GM06990 (cell line): ENCODE measurements at places on chromosomes 6 and 20.
A peak's percentile ranks its signal among the peaks of the same experiment; 100 is the strongest.

GRCh38 chr20:52076164-52076563 lies 115.4 kb downstream of the ZFP64 start:
- no peak for DNase-seq

DNA sequence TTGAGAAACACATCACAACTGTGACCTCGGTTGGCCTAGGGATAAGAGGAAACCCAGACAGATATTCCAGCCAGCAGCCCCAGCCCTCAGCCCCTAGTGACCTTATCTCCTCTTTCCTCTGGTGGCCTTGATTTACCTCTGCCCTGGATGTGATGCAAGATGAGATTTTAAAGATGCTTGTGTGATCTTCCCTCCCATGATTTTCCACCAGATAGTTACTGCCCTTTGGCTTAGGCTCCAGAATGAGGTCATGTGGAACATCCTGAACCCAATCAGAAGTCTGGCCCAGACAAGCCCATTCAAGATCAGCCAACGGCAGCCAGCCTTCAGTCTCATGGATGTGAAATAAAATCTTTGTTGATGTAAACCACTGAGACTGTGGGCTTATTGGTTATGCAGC lies 104.0 kb downstream of the BANF2 start:
- no peak for DNase-seq

DNA sequence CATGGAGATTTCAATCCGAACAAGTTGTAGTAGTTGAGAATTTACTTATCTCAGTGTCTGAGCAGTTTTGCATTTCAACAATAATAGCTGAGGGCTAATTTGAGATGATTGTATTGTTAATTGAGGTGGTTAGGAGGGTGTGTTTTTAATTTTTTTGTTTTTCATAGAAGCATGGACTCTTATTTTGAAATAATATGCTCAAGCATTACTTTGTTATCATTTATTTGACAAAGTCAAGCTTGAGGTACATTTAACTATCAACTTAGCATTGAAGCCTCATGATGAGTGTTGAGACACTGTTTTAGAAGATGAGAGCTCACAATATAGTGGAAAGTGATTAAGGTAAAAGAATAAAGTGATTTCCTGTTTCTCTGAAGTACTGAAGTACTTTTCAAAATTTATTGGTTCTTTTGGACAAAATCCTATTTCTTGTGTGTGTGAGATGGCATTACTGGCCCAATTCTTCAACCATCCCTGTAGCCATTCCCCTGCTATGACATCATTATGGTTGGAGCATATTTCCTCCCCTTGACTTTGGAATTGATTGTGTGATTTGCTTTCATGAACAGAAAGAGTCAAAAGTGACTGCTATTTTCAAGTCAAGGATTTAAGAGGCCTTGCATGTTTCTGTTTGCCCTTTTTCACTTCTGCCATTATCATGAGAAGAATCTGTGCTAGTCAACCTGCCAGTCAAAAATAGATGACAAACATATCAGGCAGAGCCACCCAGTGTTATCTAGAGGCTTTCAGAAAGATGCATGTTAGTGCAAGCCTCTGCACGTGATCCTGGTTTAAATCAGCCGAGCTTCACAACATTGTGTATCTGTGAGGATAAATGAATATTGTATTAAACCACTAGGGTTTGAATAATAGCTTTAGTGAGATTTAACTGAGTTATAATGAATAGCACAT lies 1112.3 kb upstream of the CITED2 start:
- no peak for DNase-seq

DNA sequence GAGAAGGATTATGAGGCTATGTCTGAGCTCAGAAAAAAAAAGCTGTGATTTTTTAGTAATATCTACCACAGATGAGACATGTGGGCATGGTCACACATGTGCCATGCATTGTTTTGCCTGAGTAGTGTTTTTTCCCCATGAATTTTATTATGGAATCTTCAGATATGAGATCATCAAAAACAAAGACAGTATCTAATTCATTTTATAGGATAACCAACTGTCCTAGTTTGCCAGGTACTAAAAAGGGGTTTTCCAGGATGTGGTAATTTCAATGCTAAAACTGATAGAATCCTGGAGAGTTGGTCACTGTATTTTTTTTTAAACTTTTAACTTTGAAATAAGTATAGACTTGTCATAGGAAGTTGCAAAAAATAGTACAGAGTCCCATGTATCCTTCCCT lies 127.4 kb upstream of the MAP3K7 start:
- DNase-seq, result no peak

DNA sequence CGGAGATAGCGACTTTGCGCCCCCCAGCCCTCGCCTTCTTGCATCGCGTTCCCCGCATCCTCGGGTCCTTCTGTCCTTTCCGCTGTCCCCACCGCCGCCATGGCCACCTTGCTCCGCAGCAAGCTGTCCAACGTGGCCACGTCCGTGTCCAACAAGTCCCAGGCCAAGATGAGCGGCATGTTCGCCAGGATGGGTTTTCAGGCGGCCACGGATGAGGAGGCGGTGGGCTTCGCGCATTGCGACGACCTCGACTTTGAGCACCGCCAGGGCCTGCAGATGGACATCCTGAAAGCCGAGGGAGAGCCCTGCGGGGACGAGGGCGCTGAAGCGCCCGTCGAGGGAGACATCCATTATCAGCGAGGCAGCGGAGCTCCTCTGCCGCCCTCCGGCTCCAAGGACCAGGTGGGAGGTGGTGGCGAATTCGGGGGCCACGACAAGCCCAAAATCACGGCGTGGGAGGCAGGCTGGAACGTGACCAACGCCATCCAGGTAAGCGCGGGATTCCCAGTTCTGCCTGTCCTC lies 401 bp downstream of the SLC32A1 start:
- DNase-seq, result no peak

GRCh38 chr20:24842918-24843715 lies 106.0 kb upstream of the CST7 start:
- DNase-seq, result peak; percentile 79

- DNase-seq, result peak; percentile 89
Observed at GRCh38 chr6:44072959-44073611, 54.2 kb downstream of the MRPL14 start.

DNA sequence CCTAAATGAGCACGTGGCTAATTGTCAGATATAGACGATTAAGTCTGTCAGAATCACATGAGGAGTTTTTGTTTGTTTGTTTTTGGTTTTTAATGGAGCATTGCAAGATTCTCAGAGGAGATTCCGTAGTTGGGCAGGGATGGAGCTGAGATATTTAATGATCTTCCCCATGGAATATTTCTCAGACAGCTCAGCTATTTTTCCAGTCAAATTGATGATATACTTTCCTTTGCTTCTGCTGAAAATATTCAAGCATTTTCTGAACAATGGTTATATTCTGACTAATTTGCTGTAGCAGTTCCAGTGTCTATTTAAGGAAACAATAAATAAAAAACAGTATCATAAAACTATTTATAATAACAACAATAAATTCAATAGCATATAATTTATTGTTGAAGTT lies 348.4 kb downstream of the KIF16B start:
- DNase-seq, result no peak
